ENCODE measurements at places on chromosomes 4 and X.

- no peaks in the 10 kb centered on the region for H3K27me3 ChIP-seq
- no peaks in the 10 kb centered on the region for H3K36me3 ChIP-seq
- H3K4me1 ChIP-seq, result no peaks in the 10 kb centered on the region
Measured at GRCh38 chrX:15989716-15990115, 133.6 kb upstream of the GRPR start.

GRCh38 chr4:25790024-25790423, 72.8 kb downstream of the SEL1L3 start:
- H3K36me3 ChIP-seq, result peaks cover 76% of the 10 kb centered on the region
- H3K27me3 ChIP-seq, result no peaks in the 10 kb centered on the region
- H3K27ac ChIP-seq, result no peak overlapping the region
- no peak for DNase-seq

- no peak for DNase-seq
- H3K27me3 ChIP-seq, result no peaks in the 10 kb centered on the region
- no peak overlapping the region for H3K4me3 ChIP-seq
- no peaks in the 10 kb centered on the region for H3K36me3 ChIP-seq
Measured at GRCh38 chr4:41102414-41103092, 111.8 kb downstream of the APBB2 start.

DNA sequence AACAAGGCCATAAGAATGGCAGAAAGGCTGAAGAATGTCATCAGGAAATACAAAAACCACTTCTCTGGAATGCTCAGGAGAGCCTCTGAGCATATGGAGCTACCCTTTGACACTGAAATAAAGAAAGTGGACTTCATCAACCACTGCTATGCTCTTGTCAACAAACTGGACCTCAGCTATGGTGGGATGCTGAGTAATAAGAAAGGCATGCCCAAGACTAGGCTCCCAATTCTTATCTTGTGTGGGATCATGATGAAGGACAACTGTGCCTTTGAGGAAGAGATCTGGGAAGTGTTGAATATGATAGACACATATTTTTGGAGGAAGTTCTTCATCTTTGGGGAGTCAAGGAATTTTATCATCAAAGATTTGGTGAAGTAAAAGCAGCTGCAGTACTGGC, 86.9 kb upstream of the MAGEB16 start:
- H3K27me3 ChIP-seq, result no peaks in the 10 kb centered on the region
- H3K4me3 ChIP-seq, result no peak overlapping the region

GRCh38 chr4:2849267-2850152, 5.9 kb downstream of the ADD1 start:
- H3K4me1 ChIP-seq, result peaks cover 68% of the 10 kb centered on the region
- H3K4me3 ChIP-seq, result peak overlapping the region; percentile 40
- peaks cover 7% of the 10 kb centered on the region for H3K36me3 ChIP-seq

- no peak overlapping the region for H3K27ac ChIP-seq
- no peaks in the 10 kb centered on the region for H3K36me3 ChIP-seq
- DNase-seq, result no peak
- no peaks in the 10 kb centered on the region for H3K27me3 ChIP-seq
- H3K4me3 ChIP-seq, result no peak overlapping the region
Measured at GRCh38 chr4:157040405-157040804, 35.5 kb upstream of the GLRB start.

DNA sequence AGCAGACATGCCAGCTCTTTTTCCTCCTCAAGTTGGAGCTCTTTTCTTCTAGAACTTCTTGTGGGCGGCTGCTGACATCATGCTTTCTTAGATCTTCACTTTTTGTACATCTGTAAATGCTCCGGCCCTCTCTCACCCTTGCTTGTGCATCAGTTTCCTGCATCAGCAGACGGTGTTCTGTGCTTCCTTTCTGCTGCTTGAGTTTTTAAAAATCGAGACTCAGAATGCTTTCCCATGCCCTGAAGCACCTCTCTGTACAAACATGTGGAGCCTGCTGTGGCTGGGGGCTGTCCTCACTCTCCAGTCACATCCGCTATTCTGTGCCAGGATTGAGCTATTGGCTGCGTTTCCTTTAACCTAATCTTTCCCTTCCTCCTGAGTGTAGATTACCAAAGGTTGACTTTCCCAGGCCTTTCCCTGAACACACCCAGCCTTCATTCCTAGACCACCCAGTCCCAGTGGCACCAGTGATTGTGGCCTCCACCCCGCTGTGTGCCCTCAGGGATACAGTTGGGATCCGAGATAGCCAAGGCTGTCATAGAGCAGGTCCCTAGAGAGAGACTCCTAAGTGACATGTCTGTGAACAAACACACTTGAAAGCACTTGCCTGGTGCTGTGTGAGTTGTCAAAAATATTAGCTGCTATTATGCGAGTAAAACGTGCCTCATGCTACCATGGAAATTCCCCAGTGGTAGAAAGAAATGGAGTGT, 41.9 kb downstream of the TNIP2 start:
- DNase-seq, result no peak
- H3K36me3 ChIP-seq, result peaks cover 24% of the 10 kb centered on the region
- peak overlapping the region; percentile 19 for H3K4me3 ChIP-seq
- H3K27ac ChIP-seq, result peak overlapping the region; percentile 57
- peaks cover 12% of the 10 kb centered on the region for H3K4me1 ChIP-seq

GRCh38 chr4:151530230-151530629, 121.3 kb downstream of the FHIP1A start:
- no peaks in the 10 kb centered on the region for H3K27me3 ChIP-seq
- no peak for DNase-seq
- H3K4me3 ChIP-seq, result no peak overlapping the region
- no peak overlapping the region for H3K27ac ChIP-seq
- no peaks in the 10 kb centered on the region for H3K36me3 ChIP-seq
- H3K4me1 ChIP-seq, result no peaks in the 10 kb centered on the region

- no peaks in the 10 kb centered on the region for H3K36me3 ChIP-seq
- H3K4me3 ChIP-seq, result no peak overlapping the region
- no peaks in the 10 kb centered on the region for H3K4me1 ChIP-seq
Measured at GRCh38 chrX:47751670-47752069, 85.0 kb upstream of the ZNF81 start.

DNA sequence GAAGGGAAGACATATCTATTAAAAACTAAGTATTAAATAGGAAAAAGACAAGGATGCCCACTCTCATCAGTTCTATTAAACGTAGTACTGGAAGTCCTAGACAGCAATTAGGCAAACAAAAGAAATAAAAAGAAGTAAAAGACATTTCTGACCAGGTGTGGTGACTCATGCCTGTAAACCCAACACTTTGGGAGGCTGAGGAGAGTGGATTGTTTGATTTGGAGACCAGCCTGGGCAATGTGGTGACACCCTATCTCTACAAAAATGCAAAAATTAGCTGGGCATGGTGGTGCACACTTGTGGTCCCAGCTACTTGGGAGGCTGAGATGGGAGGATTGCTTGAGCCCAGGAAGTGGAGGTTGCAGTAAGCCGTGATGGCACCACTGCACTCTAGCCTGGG, 1071.8 kb downstream of the FAT4 start:
- H3K27ac ChIP-seq, result no peak overlapping the region
- H3K27me3 ChIP-seq, result no peaks in the 10 kb centered on the region
- no peak for DNase-seq
- H3K4me1 ChIP-seq, result no peaks in the 10 kb centered on the region

- no peaks in the 10 kb centered on the region for H3K4me1 ChIP-seq
- H3K27me3 ChIP-seq, result no peaks in the 10 kb centered on the region
- DNase-seq, result no peak
- H3K27ac ChIP-seq, result no peak overlapping the region
Measured at GRCh38 chr4:166491635-166492034, 618.6 kb downstream of the TLL1 start.

GRCh38 chr4:94802091-94802490, 44.3 kb downstream of the BMPR1B start:
- no peak for DNase-seq
- no peaks in the 10 kb centered on the region for H3K36me3 ChIP-seq
- no peak overlapping the region for H3K27ac ChIP-seq
- H3K4me3 ChIP-seq, result no peak overlapping the region
